Common myeloid progenitor, CD34-positive (primary cell): ENCODE measurements at places on chromosomes 7 and 10.

DNA sequence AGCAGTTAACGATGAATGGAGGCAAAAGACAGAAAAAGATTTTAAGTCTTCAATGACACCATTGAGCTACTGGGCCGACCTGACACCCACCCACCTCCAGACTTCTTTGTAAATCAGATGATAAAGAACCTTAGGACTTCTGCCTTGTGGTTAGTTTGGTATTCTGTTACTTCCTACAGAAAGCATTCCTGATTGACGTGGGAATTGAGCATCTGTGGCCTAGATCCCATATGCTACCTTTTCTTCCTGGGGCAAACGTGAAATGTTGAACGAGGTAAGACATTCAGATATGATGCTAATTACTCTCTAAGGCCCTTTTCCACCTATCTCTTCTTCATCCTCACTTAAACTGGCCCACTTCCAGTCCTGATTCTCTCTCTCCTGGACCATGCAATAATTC is 10.2 kb downstream of the PRLHR start:
- no peak for DNase-seq

- no peak for DNase-seq
Measured at GRCh38 chr7:105790996-105791395, 85.4 kb downstream of the ATXN7L1 start.

- no peak for DNase-seq
Measured at GRCh38 chr7:98199131-98199530, 12.1 kb upstream of the BHLHA15 start.

DNA sequence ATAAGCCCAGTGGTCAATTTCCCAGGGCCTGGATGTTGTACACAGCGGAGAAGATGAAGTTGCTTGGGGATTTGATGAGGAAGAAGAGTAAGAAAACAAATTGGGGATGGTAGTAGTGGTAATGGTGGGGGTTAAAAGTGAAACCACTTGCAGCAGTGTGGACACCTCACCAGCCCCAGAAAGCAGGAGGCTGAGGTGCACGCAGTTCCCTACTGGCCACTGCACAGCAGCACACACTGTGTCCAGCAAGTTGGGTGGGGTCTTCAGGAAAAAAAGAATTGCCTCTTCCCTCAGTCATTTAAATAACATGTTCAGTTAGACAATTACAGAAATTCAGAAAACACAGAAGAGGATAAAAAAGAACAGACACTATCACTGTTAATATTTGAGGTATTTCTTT is 96.6 kb downstream of the TAX1BP1 start:
- DNase-seq = no peak

GRCh38 chr10:23514321-23514720 is 75.4 kb downstream of the OTUD1 start:
- DNase-seq = no peak

- peak; percentile 33 for DNase-seq
Measured at GRCh38 chr10:26780793-26781601, 79.8 kb downstream of the ABI1 start.

DNA sequence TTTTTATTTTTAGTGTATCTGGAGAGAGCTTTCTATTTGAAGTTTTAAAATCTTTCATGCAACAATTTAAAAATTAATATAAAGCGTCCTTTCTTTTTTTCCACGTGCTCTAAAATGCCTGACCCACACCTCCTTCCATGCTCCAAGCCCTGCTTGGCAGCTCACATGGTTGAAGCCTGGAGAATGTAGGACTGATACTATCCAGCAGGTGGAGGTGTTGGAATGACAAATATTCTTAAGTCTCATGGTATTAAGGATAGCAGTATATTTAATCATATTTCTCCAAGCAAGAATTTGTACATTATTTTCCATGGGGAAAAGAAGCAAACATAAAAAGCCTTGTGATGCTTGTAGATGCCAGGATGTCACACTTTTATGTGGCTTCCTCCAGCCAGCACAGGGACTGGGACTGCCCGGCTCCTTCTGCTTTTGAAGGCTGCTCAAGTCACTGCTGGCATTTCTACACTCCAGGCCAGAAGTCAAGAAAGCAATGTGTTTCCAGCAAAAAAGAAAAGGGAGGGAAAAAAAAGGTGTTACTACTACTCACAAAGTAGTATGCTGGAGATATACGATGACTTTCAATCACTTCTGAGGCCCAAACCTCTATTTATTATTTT is 49.7 kb downstream of the BZW2 start:
- peak; percentile 71 for DNase-seq

- no peak for DNase-seq
Measured at GRCh38 chr10:129495698-129496097, 28.7 kb downstream of the MGMT start.

GRCh38 chr10:91924212-91925021 is 847 bp downstream of the BTAF1 start:
- no peak for DNase-seq

DNA sequence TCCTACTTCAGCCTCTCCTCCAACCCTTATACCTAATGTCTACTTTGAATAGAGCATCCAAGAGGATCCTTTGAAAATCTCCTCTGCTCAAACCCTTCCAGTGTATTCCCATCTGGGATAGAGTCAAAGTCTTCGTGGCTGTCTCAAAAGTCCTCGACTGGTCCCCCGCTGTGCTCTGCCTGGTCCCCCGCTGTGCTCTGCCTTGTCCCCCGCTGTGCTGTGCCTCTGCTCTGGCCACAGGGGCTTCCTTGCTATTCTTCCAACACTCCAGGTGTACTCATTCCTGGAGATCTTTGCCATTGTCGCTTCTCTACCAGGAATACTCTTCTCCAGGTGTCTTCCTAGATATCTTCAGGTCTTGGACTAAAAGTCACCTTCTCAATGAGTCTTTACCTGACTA is 36.1 kb upstream of the COMMD3 start:
- no peak for DNase-seq
